Breast epithelium (tissue), 4 donors: ENCODE measurements at places on chromosomes 3 and 15. TPM values are rescaled to one million over a fixed set of nuclear protein-coding genes. Genes with fewer than 3 reads are reported as not detected.

The C2CD4A gene
- not detected for total RNA-seq

The HTR3D gene
- total RNA-seq: not detected

The ADPGK gene
- 70.5 TPM for total RNA-seq

The RPL14 gene
- total RNA-seq: 369 TPM

The ANKRD34C gene
- total RNA-seq: not detected

The TCF12 gene
- total RNA-seq: 164 TPM

DNA sequence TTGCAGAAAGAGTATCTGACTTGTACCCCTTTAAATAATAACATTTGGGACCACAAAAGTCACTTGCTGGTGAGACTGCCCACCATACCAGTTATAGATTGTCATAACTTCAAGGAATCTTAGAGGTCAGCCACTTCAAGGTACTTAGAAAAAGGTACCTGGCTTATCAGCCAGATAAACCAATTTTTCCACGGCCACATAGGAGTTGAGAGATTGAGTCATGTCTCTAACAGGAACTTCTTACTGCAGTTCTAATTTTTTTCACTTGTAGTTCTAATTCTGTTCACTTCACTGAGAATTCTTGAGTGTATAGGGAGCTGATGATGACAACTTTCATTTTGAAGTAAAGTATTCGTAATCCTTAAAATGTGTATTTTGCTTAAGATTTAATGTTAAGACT, 317.1 kb upstream of the CBLB start:
- no peak for DNase-seq

DNA sequence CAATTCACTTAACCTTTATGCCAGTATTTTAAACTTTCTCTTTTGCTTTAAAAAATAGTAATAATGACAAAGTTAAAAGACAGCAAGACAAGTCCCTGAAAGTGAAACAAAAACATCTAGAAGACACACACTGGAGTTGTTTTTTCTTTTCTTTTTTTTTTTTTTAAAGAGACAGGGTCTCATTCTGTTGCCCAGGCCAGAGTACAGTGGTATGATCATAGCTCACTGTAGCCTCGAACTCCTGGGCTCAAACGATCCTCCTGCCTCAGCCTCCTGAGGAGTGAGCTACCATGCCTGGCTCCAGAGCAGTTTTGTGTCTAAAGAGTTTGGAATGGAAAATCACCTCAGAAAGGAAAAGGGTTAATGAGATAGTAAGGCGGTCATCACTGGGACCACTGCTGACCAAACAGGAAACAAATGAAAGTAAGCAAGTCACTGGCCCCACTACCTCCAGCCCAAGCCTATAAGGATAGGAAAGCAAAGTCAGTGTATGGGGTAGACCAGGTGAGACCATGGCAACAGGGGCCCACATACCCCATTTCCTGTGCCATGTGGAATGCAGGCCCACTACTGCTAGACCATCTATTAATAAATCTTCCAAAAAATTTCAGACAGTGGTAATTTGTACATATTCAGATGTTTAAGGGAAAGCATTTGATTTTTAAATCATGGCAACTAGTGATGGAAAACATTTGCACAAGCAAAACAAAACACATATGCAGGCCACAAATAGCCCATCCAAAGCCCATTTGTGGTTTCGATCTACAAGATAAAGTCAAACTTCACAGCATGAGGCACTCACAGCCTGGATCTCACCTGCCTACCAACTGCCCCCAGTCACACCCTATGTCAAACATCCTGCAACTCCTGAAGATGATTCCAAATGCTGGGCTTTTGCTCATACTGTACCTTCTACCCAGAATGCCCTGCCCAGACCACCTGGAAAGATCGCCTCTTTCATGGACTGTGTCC, 62.6 kb downstream of the OSBPL10 start:
- DNase-seq: no peak

The TGM5 gene
- 1.6 TPM for total RNA-seq

The PDHB gene
- total RNA-seq: 56.0 TPM

DNA sequence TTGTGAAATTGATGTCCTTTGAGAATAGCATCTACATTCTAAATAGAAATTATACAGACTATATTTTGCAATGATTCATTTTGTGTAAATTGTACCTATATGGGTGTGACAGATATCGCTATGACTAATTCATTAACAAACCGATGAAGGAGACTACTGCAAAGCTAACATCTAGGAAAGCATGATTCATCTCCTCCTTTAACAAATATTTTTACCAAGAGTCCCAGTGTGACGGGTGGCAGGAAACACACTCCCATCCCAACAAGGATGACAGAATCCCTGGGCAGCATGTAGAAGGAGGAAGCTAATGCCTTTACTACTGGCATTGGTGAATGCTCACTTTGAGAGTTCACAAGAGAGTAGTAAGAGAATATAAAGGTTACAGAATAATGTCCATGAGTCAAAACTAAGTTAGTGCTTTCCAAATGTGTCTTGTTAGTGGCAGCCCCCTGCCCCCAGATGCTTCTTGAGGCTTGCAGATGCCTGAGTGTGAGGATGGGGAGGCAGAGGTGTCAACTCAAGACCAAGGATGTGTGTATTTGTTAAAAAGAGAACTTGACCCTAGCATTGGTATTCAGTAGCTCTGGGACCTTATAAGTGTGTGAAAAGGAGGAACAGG, 180.6 kb downstream of the FMN1 start:
- DNase-seq: no peak

- DNase-seq: no peak
These were observed 736.8 kb downstream of the DIPK2A start for GRCh38 chr3:144708437-144708836.

DNA sequence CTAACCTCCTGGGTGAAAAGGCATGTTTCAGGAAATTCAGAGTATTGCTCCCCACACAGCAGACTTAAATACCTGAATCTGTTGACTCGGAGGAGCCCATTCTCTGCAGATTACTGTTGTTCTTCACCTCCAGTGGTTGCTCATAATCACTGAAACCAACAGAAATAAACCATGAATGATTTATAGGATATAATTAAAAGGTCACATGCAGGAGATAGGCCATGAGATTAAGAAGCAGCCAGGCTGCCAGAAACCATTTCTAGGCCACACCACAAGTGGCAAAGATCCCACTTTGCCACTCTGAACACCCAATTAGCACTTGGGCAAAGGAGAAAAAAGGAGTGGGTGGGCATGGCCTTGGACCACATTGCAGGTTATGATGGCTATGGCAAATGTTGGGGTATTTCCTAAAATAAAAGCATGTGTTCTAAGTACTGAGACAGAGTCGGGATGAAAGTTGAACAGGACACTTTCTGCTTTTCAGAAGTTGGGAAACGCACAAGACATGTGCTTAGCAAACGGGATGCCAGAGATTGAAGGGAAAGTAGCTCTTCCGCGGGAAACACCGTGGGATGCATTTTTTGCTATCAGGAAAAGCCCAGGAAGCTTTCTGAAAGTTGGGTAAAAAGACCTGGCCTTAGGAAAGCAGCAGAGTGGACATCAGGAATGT, 1.5 kb downstream of the CDC25A start:
- no peak for DNase-seq

DNA sequence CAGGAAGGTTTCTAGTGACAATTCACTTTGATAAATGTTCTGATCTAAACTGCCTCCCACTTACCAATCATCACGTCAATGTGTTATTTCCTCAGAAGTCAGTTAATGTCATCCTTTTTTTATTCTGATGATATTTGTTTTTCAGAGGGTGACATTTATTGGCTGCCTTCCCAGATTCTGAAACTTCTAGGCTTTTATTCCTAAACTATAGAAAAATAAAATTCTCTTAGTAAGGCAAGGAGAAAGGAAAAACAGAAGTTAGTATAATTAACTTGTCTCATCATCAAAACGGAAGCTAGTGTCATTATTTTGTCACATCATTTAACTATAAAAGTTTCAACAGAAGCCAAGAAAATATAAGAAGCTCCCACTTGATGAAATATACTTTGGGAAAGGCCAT, 100.0 kb upstream of the C3orf80 start:
- DNase-seq: no peak

DNA sequence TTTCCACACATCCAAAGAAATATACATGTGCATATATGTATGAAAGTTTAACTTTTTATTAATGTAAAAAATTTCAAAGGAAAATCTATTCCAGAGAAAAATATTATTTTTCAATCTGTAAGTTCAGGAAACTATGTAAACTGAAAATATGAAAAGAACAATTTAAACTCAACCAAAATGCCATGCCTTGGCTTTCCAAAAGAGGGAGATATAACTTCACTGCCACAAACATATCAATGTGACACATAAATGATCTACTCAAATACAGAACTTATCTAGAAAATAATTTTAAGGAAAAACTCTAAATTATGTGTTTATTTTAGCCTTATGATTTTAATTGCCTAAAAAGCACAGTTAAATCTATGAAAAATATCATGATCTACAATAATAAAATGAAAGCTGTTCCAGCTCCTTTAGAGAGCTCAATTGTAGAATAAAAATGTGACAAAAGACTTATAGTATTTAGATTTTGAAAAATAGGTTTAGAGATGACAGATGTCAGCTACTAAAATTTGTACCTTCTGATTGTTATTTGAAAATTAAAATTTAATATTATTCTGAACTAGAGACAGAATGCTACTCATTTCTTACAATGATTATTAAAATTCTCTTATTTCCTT, 94.8 kb downstream of the GBE1 start:
- no peak for DNase-seq

GRCh38 chr3:193711964-193712598, 119.1 kb downstream of the OPA1 start:
- DNase-seq: peak; percentile 80

GRCh38 chr3:178297740-178298139, 238.5 kb upstream of the KCNMB2 start:
- no peak for DNase-seq

DNA sequence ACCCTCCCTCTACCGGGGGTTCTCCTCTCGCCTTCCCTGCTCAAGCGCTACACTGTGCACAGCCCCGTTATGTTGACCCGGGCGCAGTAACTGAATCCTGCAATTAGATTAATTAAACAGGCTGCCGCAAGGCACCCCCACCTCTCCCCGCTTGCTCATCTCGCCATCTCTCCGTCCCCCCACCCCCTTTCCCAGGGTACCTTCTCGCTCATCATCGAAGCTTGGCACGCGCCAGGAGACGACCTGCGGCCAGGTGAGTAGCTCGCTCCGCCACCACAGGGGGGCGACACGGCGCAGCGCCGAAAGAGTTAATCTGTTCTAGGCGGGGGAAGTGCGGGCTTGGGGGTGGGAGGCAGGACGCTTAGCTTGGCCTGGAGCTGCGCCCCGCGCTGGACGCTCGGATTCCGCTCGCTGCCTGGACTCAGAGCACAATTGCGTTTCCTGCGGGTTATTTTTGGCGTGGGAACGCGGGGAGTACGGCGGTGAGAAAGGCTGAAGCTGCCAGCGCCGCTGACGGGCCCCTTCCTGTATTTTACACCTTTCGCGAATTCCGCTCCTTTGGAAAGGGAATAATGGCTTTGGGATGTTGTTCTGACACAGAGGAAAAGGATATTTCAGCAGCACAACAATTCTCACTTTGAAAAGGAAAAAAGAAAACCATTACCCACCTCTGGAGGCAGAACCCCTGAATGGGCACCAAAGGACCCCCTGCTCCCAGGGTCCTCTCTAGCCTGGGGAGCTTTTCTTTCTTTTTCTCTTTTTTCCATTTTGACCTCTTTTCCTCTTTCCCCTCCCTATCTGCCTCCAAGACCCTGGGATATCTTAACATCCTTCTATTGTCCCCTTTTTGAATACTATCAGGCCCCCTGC, 1.5 kb downstream of the DLL4 start:
- no peak for DNase-seq

The CISH gene
- total RNA-seq: 29.6 TPM

- no peak for DNase-seq
These were observed 173.0 kb downstream of the TIGIT start for GRCh38 chr3:114466816-114467215.

DNA sequence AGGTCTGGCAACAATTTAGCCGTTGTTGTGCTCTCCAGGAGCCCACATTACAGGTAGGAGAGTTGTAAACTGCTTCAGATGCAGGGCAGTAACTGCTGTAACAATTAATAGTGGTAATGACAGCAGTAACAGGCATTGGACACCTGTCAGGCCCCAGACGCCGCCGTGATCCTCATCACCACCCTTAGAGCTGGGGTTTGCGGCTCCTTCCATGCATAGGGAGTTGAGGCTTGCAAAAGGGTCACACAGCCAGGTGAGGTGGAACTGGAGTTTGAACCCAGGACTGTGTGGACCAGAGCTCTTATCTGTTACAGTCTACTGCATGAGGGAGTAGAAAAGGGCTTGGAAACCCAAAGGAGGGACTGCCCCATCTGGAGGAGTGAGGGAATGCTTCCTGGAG, 26.8 kb upstream of the NR2C2 start:
- no peak for DNase-seq

- DNase-seq: no peak
These were observed 65.1 kb upstream of the SAMMSON start for GRCh38 chr3:69934398-69934797.

DNA sequence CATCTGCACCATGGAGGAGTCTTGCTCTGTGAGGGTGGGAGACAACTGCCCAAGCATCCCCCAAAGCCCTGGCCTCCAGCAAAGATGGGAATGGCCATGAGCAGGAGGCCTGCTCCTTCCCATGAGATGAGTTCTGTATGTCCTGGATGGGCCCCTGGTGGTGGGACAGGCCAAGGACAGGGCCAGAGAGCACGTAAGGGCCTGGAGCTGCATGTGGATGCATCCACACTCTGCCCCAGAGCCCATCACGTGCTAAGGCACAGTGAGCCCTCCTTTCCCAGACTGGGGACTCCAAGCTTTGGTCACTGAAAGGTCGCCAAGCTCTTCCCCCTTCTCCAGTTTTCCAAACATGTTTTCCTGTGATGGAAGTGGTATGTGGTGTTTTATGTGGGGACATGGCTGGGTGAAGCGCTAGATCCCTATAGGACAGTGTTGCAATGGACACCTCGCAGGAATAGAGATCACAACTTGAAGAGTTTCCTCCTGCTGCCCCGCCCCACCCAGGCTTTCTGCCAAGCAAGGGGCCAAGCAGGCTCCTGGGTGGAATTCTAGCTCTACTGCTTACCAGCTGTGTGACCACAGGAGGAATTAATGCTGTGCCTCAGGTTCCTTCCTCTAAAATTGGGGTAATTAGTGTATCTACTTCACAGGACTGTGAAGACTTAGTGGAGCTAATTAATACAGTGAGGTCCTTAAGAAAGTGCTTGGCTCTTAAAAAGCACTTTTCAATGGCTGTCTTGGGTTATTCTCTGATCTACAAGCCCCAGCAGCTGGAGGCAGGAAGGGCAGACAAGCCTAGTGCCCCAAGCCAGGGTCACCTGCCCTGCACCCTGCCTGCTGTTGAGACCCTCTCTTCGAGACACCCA, 106.4 kb upstream of the RPL32 start:
- DNase-seq: peak; percentile 53

The UNC13C gene
- total RNA-seq: 2.9 TPM

The PIERCE2 gene
- 4.3 TPM for total RNA-seq

- DNase-seq: no peak
These were observed 104.2 kb downstream of the CBLB start for GRCh38 chr3:105764378-105765307.

GRCh38 chr3:64915778-64916177, 228.0 kb upstream of the ADAMTS9 start:
- DNase-seq: no peak
